ENCODE measurements at places on chromosomes 6 and 20.

GRCh38 chr20:35040646-35041045, 52.0 kb downstream of the TRPC4AP start:
- no peak for DNase-seq

- no peak for DNase-seq
Observed at GRCh38 chr20:47502271-47503239, 868 bp downstream of the NCOA3 start.

GRCh38 chr6:142913511-142914047, 31.4 kb downstream of the HIVEP2 start:
- DNase-seq, result no peak

- no peak for DNase-seq
Observed at GRCh38 chr6:95545686-95546085, 31.6 kb upstream of the MANEA start.

DNA sequence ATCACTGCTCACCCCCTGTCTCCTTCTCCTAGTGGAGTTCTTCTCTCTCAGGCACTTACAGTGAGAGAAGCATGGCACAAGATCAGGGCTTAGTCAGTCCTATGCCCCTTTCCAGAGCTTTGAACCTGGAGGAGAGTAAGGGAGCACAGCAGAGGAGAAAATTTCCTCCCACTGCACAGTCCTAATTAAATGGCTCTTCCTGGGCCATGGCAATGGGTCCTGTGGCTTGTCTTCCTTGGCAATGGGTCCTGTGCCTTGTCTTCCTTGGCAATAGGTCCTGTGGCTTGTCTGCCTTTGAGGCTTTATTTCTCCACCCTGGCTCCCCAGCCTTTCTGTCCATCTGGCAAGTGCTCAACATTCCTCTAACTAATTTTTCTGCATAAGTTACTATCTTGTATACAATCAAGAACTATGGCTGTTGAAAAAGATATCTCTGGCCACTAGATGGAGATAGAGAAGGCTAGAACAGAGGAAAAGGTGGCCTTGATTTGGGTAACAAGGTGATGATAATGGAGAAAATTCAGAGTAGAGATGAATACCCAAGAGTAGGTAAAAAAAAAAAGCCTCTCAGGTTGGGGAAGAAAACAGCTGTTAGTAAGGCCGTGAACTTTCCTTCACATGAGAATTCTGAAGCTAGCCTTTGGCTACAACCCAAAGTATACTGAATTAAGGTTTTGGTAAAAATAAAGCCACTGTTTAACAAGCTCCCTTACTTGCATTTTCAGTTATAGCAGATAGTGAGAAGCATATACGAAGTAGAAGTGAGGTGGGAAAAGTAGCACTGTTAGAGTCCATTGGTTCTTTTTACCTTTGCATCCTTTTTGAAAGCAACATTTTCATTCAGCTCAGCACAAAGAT, 504.9 kb downstream of the DOK5 start:
- no peak for DNase-seq

DNA sequence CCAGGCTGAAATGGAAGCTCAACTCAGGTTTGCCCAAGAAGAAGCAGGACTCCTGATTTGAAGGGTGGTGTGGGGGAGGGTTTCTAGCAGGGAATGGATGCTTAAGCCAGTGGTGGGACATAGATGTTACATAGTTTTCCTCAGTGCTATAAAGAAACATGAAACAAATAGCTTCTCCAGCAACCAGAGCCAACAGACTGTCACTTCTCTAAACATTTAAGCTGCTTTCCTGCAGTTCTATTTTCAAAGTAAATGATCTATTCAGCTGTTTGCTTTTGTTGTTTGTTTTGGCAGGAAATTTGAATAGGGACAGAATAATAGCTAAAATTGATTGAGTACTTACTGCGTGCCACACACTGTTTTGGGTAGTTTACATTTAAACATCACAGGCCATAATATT, 169.0 kb downstream of the UST start:
- no peak for DNase-seq

Measured in AG04450 (cell line).